ENCODE measurements at places on chromosomes 4 and X.

DNA sequence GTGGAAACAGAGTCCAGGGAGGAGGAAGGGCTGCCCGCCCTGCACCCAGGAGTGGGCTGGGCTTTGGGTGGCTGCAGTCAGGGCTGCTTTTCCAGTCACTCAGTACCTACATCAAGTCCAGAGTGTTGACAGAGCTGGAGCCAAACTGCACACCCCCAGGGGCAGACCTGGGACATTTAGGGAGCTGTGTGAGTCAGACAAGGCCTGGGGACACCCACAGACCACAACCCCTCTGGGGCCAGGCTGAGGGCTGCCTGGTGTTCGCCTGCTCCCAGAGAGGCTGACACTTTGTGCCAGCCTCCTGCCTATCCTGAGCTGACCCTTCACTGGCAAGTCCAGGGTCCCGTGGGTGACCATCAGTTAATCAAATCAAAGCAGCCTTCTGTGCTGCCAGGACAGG, 240.0 kb downstream of the BCOR start:
- DNase-seq: no peak

GRCh38 chr4:132332932-132333723, 816.0 kb upstream of the PCDH10 start:
- no peak for DNase-seq

- no peak for DNase-seq
Measured at GRCh38 chr4:107027379-107027778, 8.7 kb downstream of the DKK2 start.

- DNase-seq: no peak
Measured at GRCh38 chr4:116638592-116638991, 446.8 kb downstream of the TRAM1L1 start.

- peak; percentile 28 for DNase-seq
Measured at GRCh38 chr4:100738196-100739165, 220.7 kb upstream of the EMCN start.

- no peak for DNase-seq
Measured at GRCh38 chr4:107125496-107125895, 89.4 kb upstream of the DKK2 start.

Measured in left cardiac atrium (tissue), 4 donors.